Stimulated activated CD8-positive, alpha-beta memory T cell treated with anti-CD3 and anti-CD28 coated beads, Interleukin-15, amount 100 ng/mL, for 4 hours (primary cell): ENCODE measurements at places on chromosomes 5 and 9.

- no peak for DNase-seq
These were observed 10.0 kb upstream of the AGPAT2 start for GRCh38 chr9:136697146-136697820.

GRCh38 chr5:19782566-19782965 is 205.4 kb downstream of the CDH18 start:
- no peak for DNase-seq

DNA sequence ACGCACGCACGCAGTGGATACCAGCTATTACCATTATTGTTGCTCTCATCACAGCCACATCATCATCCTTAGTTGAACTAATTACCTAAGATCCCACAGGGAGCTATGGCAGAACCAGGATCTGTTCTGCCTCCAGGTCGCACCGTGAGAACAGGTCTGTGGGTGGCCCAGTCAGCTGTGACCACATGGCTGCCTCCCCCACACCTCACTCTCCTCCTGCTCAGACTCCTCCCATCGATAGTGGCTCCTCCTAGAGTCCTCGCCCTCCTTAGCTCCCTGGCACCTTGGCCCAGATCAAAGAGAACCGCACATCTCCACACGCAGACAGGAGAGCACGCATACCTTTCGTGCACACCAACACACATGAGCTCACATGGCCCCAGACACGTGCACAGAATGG is 32.4 kb upstream of the RPL26L1 start:
- DNase-seq = no peak

- DNase-seq = no peak
These were observed 25.4 kb downstream of the ADAMTS16 start for GRCh38 chr5:5165541-5166002.

DNA sequence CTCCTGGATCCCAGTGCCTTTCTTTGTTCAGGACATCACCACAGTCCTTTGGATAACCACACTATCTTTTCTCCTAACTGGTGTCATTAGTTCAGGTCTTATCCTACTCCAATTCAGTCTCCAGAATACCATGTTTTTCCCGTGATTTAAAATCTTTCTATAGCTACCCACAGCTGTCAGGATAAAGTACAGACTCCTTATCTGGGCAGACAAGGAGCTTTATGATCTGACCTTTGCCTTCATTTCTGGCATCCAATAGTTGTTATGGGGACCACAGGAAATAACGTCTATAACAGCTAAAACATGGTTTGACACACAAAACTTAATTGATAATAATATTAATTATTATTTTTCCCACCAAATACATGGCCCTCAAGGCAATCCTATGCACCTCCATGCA is 125.6 kb downstream of the ARL15 start:
- no peak for DNase-seq

DNA sequence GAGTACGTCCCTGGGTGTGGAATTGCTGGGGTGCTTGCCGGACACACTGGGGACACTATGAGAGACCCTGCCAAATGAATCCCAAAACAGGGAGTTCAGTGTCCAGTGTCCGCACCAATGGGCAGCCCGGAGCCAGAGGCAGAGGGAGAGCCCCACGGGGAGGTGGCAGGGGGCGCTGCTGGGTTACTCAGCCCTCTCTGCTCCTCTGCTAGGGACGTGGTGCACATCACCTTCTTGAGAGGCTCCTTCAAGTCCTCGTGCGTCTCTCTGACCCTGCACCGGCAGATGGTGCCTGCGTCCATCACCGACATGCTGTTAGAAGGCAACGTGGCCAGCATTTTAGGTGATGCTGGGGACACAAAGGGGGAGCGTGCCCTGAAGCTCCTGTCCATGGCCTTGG is 20.8 kb downstream of the STKLD1 start:
- no peak for DNase-seq

- DNase-seq = no peak
These were observed 34.2 kb downstream of the ABLIM3 start for GRCh38 chr5:149175346-149176105.
